ENCODE measurements at places on chromosomes 16 and 17. TPM values are rescaled to one million over a fixed set of nuclear protein-coding genes. Genes with fewer than 3 reads are reported as not detected.

Gene OSGIN1
- 8.2 TPM for total RNA-seq

Gene METTL22
- 29.3 TPM for total RNA-seq

Gene KRTAP9-2
- total RNA-seq, result not detected

Gene SLC52A1
- not detected for total RNA-seq

Gene ZNF778
- total RNA-seq, result 6.9 TPM

Gene RAB26
- total RNA-seq, result 0.87 TPM

Gene EVPLL
- not detected for total RNA-seq

Gene KRT17
- not detected for total RNA-seq

Gene PRAC1
- total RNA-seq, result not detected

Gene SLFN14
- not detected for total RNA-seq

Gene FBXW10
- not detected for total RNA-seq

Gene NAGPA
- total RNA-seq, result 6.5 TPM

Gene LRRC46
- total RNA-seq, result 0.30 TPM

Gene DHX58
- 5.0 TPM for total RNA-seq

Gene SDK2
- total RNA-seq, result 1.6 TPM

Gene TSC2
- 62.8 TPM for total RNA-seq

Gene ZNF624
- total RNA-seq, result 2.0 TPM

Gene SEPTIN12
- not detected for total RNA-seq

Gene PPP1R1B
- 0.89 TPM for total RNA-seq

Gene KCNH6
- total RNA-seq, result not detected

Gene LLGL2
- total RNA-seq, result 4.1 TPM

Gene LPO
- total RNA-seq, result not detected

Gene NLRC3
- total RNA-seq, result 1.0 TPM

Gene ADPRM
- 3.8 TPM for total RNA-seq

Gene HIC1
- total RNA-seq, result 22.7 TPM

Gene TMEM114
- not detected for total RNA-seq

Gene LITAFD
- total RNA-seq, result not detected

Gene CRHR1
- not detected for total RNA-seq

Gene RHBDL3
- total RNA-seq, result 3.4 TPM

Gene TBC1D26
- not detected for total RNA-seq

Gene CD300LB
- total RNA-seq, result 0.19 TPM

Gene KIF2B
- total RNA-seq, result not detected

Gene CES1
- total RNA-seq, result 52.2 TPM

Gene ATP2C2
- not detected for total RNA-seq

Gene DLG4
- 20.6 TPM for total RNA-seq

Gene UTS2R
- total RNA-seq, result 0.76 TPM

Gene ARL5C
- total RNA-seq, result not detected

Gene CCDC200
- not detected for total RNA-seq

Gene PSMB3
- total RNA-seq, result 175 TPM

Gene SLFN12
- total RNA-seq, result 3.0 TPM
